ENCODE measurements at places on chromosomes 2 and 18. TPM values are rescaled to one million over a fixed set of nuclear protein-coding genes. Genes with fewer than 3 reads are reported as not detected.

- DNase-seq: peak; percentile 88
These were observed 74.4 kb downstream of the MEIS1 start for GRCh38 chr2:66509326-66509811.

GRCh38 chr2:53460347-53460746 lies 307.3 kb upstream of the CHAC2 start:
- no peak for DNase-seq

GRCh38 chr2:180694445-180695421 lies 285.7 kb upstream of the UBE2E3 start:
- DNase-seq: no peak

DNA sequence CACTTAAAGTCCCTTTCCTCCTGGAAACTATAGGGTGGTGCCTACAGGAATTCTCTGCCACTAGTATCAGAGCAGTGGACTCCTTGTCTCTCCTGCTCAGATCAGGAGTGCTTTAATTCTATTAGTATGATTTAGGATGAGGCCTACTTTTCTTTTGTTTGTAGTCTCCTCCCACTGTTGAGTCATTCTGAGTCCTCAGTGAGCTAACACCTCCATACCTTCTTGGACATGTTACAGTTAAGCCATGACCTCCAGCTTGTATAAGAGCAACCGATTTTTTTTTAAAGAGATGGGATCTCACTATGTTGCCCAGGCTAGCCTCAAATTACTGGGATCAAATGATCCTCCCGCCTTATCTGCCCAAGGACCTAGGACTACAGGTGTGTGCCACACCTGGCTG lies 48.7 kb upstream of the OTOF start:
- no peak for DNase-seq

The GAL3ST2 gene
- total RNA-seq: not detected

Data from endothelial cell of umbilical vein (primary cell).